HFFc6 (cell line): ENCODE measurements at places on chromosomes 16 and 17.
A peak's percentile ranks its signal among the peaks of the same experiment; 100 is the strongest.

- DNase-seq = no peak
Observed at GRCh38 chr16:1042049-1042744, 30.4 kb upstream of the SSTR5 start.

GRCh38 chr17:34300652-34301370 lies 15.3 kb downstream of the CCL11 start:
- peak; percentile 58 for DNase-seq

- DNase-seq = no peak
Observed at GRCh38 chr17:3511852-3512504, 36.2 kb downstream of the ASPA start.

DNA sequence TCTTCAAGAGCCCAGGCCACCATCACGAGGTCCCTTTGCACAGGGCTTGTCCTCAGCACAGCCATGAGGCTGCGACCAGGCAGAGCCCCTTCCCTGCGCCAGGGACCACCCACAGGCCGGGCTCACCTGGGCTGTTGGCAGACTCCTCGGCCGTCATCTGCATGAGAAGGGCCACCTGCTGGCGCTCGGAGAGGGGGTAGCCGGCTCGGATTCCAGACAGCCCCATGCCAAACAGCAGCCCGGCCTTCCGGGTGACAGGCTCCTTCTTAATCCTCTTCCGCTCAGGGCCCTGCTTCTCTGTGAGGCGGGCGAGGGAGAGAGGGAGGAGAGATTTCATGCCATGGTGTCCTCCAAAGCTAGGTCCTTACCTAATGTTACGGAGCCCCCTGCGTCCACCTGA lies 73.4 kb downstream of the ZNF778 start:
- no peak for DNase-seq

- peak; percentile 45 for DNase-seq
Observed at GRCh38 chr17:78144147-78144719, 2.0 kb upstream of the C17orf99 start.
